H9 (cell line): ENCODE measurements at places on chromosomes 16 and 17. TPM values are rescaled to one million over a fixed set of nuclear protein-coding genes. Genes with fewer than 3 reads are reported as not detected.

Gene STX1B
- 9.7 and 11.0 TPM in 2 replicates for total RNA-seq

- no peaks in the 10 kb centered on the region; the same call in 1 of the 2 replicates for H3K36me3 ChIP-seq
- H3K27me3 ChIP-seq = no peaks in the 10 kb centered on the region
- no peak for DNase-seq
- H3K4me3 ChIP-seq = no peak overlapping the region
- 0 out of 2 replicates have a peak, but pooled peaks cover 2% of the 10 kb centered on the region for H3K4me1 ChIP-seq
Measured at GRCh38 chr17:56310782-56311181, 157.5 kb downstream of the ANKFN1 start.

- no peak overlapping the region for H3K27ac ChIP-seq
- peaks cover 3% of the 10 kb centered on the region; the same call in 1 of the 2 replicates for H3K4me1 ChIP-seq
- no peak for DNase-seq
- H3K27me3 ChIP-seq = no peaks in the 10 kb centered on the region
- H3K36me3 ChIP-seq = no peaks in the 10 kb centered on the region
Measured at GRCh38 chr17:28081467-28081866, 39.0 kb downstream of the NLK start.

GRCh38 chr17:64133546-64134215 is 3.7 kb upstream of the ERN1 start:
- peak; percentile 46 for DNase-seq
- H3K4me3 ChIP-seq = no peak overlapping the region
- H3K27me3 ChIP-seq = no peaks in the 10 kb centered on the region; the same call in 1 of the 2 replicates
- 0 out of 2 replicates have a peak, but pooled peaks cover 3% of the 10 kb centered on the region for H3K4me1 ChIP-seq
- no peak overlapping the region for H3K27ac ChIP-seq

GRCh38 chr16:89958068-89958467 is 9.5 kb downstream of the DEF8 start:
- no peak overlapping the region for H3K27ac ChIP-seq
- no peaks in the 10 kb centered on the region for H3K27me3 ChIP-seq
- H3K36me3 ChIP-seq = peaks cover 14% of the 10 kb centered on the region
- no peak overlapping the region for H3K4me3 ChIP-seq

- H3K27me3 ChIP-seq = peaks cover 67% of the 10 kb centered on the region
- peak overlapping the region; percentile 47 for H3K4me3 ChIP-seq
- H3K27ac ChIP-seq = no peak overlapping the region
- H3K4me1 ChIP-seq = no peaks in the 10 kb centered on the region
- peak; percentile 78 for DNase-seq
Measured at GRCh38 chr17:1908699-1909309, 79.0 kb downstream of the RPA1 start.

DNA sequence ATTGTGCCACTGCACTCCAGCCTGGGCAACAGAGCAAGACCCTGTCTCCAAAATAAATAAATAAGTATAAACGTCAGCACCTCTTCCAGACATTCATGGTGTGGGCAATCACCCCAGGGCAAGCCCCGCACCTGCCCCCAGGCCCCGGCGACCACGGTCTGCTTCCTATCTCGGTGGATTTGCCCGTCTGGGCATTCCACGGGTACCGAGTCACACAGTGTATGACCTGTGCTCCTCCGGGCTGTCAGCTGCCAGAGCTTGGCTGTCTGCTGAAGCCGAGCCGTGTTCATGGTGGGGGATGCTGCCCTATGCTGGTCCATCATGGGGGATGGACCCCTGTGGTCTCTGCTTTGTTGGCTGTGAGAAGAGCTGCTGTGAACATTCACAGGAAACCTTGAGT is 15.4 kb downstream of the CYBC1 start:
- no peak overlapping the region for H3K4me3 ChIP-seq
- DNase-seq = no peak
- no peak overlapping the region for H3K27ac ChIP-seq
- peaks cover under 1% of the 10 kb centered on the region; the same call in 2 of the 3 replicates for H3K36me3 ChIP-seq
- H3K27me3 ChIP-seq = no peaks in the 10 kb centered on the region

GRCh38 chr16:12719972-12720371 is 83.7 kb downstream of the CPPED1 start:
- no peaks in the 10 kb centered on the region for H3K4me1 ChIP-seq
- H3K27ac ChIP-seq = no peak overlapping the region
- H3K36me3 ChIP-seq = peaks cover 3% of the 10 kb centered on the region
- no peak overlapping the region for H3K4me3 ChIP-seq
- H3K27me3 ChIP-seq = no peaks in the 10 kb centered on the region

DNA sequence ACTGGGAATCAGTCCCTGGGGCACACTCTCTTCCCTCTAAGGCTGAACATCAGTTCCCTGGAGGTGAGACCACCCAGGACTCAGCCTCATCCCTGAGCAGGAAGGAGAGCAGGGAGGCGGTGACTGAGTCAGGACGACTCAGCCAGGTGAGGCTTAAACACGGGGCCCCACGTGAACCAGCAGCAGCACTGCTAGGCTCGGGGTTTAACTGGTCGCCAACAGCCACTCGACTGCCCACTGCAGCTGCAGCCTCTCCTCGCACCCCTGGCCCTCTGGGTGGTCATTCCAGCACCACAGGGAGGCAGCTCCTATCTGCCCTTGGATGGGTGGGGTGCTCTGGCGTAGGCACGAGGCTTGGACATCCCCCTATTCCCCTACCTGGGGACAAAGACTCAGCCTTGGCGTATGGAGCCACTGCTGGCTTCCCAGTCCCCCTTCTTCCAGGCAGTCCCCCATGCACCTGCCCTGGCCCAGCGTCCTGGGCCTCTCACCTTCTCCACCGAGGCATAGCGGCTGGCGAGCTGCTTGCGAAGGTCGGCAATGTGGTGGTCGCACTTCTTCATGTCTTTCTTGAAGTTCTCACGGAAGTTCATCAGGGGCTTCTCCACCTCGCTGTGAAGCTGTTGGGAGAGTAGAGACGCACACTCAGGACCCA is 21.2 kb upstream of the RCVRN start:
- H3K4me1 ChIP-seq = no peaks in the 10 kb centered on the region
- H3K27ac ChIP-seq = no peak overlapping the region
- H3K36me3 ChIP-seq = no peaks in the 10 kb centered on the region
- H3K27me3 ChIP-seq = no peaks in the 10 kb centered on the region
- DNase-seq = no peak

GRCh38 chr17:82561429-82562035 is 42.0 kb downstream of the FOXK2 start:
- no peak overlapping the region for H3K27ac ChIP-seq
- no peaks in the 10 kb centered on the region for H3K27me3 ChIP-seq
- H3K4me3 ChIP-seq = no peak overlapping the region
- no peak for DNase-seq

GRCh38 chr17:40069751-40070708 is 7.3 kb downstream of the THRA start:
- no peak overlapping the region for H3K27ac ChIP-seq
- H3K36me3 ChIP-seq = no peaks in the 10 kb centered on the region
- H3K4me3 ChIP-seq = peak overlapping the region; percentile 32

Gene TCAP
- 2.1 and 2.5 TPM in 2 replicates for total RNA-seq

DNA sequence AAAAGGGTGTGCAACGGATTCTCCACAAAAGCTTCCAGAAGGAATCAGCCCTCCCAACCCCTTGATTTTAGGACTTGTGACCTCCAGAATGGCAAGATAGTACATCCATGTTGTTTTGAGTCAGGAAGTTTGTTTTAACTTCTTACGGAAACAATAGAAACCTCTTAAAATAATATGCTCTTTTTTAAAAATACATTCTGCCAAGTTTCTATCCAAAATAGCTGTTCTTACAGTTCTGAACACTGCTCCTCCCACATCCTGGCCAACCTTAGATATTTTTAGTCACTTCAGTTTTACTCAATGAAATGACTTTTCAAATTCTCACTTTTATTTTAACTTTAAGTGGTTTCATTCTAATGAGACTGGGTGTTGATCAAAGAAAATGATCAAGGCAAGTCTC is 156.4 kb downstream of the ZNF18 start:
- no peak for DNase-seq
- H3K27me3 ChIP-seq = no peaks in the 10 kb centered on the region
- no peaks in the 10 kb centered on the region for H3K36me3 ChIP-seq
- H3K4me1 ChIP-seq = no peaks in the 10 kb centered on the region
- no peak overlapping the region for H3K4me3 ChIP-seq
- H3K27ac ChIP-seq = no peak overlapping the region

Gene KRTAP4-5
- not detected in 2 replicates for total RNA-seq

DNA sequence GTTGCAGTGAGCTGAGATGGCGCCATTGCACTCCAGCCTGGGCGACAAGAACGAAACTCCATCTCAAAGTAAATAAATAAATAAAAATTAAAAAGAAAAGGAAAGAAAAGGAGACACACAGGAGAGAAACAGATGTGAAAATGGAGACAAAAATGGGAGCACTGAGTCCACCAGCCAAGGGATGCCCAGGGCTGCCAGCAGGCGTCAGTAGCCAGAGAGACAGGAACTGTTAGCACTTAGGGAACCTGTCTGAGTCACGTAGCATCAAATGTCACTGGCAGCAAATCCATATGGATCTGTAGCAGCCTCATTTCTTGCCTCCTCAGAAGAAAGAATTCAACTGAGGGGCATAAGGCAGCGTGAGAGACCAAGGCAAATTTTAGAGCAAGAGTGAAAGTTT is 79.7 kb downstream of the CYLD start:
- H3K4me3 ChIP-seq = no peak overlapping the region
- no peak overlapping the region for H3K27ac ChIP-seq
- no peaks in the 10 kb centered on the region for H3K27me3 ChIP-seq
- no peak for DNase-seq

DNA sequence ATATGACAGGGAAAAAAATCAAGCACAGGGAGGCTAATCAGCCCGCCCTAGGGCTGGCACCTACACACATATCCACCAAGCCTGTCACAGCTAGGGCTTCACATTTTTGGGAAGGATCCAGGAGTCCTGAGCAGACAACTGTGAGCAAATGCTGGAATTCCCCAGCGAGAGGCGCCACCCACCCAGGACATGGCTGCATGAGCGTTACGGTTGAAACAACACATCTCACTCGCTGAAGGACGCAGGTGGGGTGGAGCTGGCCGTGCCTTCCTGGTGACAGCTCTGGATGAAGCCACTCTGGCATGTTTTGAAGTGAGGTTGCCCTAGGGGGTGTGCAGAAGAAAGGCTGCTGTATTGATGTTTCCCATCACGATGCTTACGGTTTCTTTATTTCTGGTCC is 315.1 kb upstream of the EEF2KMT start:
- H3K27me3 ChIP-seq = no peaks in the 10 kb centered on the region
- DNase-seq = peak; percentile 66
- no peaks in the 10 kb centered on the region for H3K4me1 ChIP-seq
- no peak overlapping the region for H3K4me3 ChIP-seq
- peaks cover 8% of the 10 kb centered on the region; the same call in 2 of the 3 replicates for H3K36me3 ChIP-seq
- no peak overlapping the region for H3K27ac ChIP-seq

DNA sequence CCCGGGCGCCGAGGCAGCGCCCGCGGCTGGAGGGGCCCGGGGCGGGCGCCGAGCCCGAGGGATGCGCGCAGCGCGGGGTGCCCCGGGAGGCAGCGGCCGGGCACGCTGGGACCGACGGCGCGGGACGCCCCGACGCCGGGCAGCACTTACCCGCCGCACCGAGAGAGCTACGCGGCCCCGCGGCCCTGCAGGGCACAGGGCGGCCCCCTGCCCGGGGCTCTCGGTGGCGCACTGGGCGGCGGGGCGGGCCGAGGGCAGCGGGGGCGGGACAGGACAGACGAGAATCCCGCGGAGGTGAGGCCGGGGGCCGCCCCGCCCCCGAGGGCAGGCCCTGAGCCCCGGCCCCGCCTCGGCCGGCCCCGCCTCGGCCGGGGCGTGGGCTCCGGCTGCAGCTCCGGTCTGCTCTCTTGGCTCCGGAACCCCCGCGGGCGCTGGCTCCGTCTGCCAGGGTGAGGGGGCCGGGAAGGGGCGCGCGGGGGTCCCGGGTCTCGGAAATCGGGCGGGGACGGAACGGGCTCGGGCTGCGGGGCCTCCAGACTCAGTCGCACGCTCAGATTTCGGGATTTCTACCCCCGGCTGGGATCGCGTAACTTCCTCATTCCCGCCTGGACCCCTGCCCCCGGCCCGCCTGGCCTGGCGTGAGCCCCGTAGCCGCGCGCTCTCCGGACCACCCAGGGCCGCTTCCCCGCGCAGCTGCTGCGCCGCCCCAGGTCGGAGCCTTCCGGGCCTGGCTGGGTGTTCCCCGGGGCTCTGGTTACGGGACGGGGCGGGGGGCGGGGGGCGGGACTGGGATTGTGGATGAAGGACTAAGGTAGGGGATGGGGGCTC is at the start of gene PLD2:
Gene PLD2, plus strand, starts transcription at position 376 of the 828 bp plus-strand sequence. CDS start 621 bp downstream, outside the sequence.
- no peaks in the 10 kb centered on the region for H3K4me1 ChIP-seq
- peak within 1 kb of the TSS; percentile 86 for H3K4me3 ChIP-seq
- H3K36me3 ChIP-seq = peaks cover 30% of the 10 kb centered on the region

DNA sequence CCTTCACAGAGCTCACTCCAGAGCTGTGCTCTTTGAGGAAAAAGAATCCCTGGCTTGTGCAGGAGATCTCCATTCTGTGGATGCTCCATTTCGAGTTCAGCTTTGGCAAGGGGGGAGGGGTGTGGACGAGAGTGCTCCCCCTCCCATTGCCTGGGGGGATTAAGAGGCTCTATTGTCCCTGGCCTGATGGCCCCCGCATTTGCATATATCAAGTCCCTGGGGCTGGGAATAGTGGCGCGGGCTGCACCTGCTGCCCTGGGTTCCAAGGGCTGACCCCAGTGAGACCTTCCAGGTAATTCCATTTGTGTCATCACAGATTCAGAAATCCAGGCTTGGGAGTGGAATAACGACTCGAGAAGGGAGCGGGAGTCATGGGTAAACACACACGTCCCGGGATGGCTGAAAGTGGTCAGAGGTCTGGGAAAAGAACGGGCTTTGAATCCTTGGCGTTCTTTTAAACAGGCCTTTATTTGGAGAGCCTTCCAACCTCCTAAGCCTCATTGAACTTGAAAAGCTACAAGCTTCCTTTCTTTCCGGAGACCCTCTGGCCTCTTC is 479.3 kb downstream of the HS3ST3B1 start:
- no peaks in the 10 kb centered on the region for H3K27me3 ChIP-seq
- no peaks in the 10 kb centered on the region; the same call in 1 of the 3 replicates for H3K36me3 ChIP-seq
- peaks cover 17% of the 10 kb centered on the region; the same call in 1 of the 2 replicates for H3K4me1 ChIP-seq
- no peak for DNase-seq
- H3K4me3 ChIP-seq = peak overlapping the region; percentile 29; the same call in 1 of the 2 replicates

- H3K4me3 ChIP-seq = no peak overlapping the region
- peaks cover 36% of the 10 kb centered on the region for H3K36me3 ChIP-seq
Measured at GRCh38 chr17:18992454-18993130, 12.0 kb downstream of the FAM83G start.

- peaks cover 89% of the 10 kb centered on the region for H3K36me3 ChIP-seq
- no peaks in the 10 kb centered on the region; the same call in 1 of the 2 replicates for H3K4me1 ChIP-seq
- H3K27ac ChIP-seq = no peak overlapping the region
- no peak for DNase-seq
- no peaks in the 10 kb centered on the region; the same call in 1 of the 2 replicates for H3K27me3 ChIP-seq
Measured at GRCh38 chr16:1691276-1691675, 13.2 kb downstream of the JPT2 start.

GRCh38 chr17:55463600-55463999 is 42.0 kb upstream of the MMD start:
- no peaks in the 10 kb centered on the region for H3K27me3 ChIP-seq
- no peak overlapping the region for H3K27ac ChIP-seq
- peaks cover 9% of the 10 kb centered on the region for H3K4me1 ChIP-seq
- H3K36me3 ChIP-seq = peaks cover 11% of the 10 kb centered on the region
- no peak overlapping the region for H3K4me3 ChIP-seq

Gene WSCD1
- total RNA-seq = 33.6 and 34.9 TPM in 2 replicates

Gene TMED6
- total RNA-seq = 0.31 TPM in 1 of 2 replicates, not detected in the other

Gene VTN
- total RNA-seq = 0.13 TPM in 1 of 2 replicates, not detected in the other

Gene CDRT15
- not detected in 2 replicates for total RNA-seq

GRCh38 chr17:15886804-15887203 is 58.1 kb upstream of the ADORA2B start:
- no peaks in the 10 kb centered on the region; the same call in 2 of the 3 replicates for H3K36me3 ChIP-seq
- H3K27me3 ChIP-seq = no peaks in the 10 kb centered on the region
- no peak overlapping the region for H3K4me3 ChIP-seq
- no peak for DNase-seq

Gene TPSG1
- total RNA-seq = not detected in 2 replicates

Gene FNDC8
- total RNA-seq = not detected in 2 replicates

Gene KRT28
- total RNA-seq = not detected in 2 replicates
